Pancreas (tissue), 10 donors: ENCODE measurements at places on chromosomes 3 and 15.

GRCh38 chr3:36248374-36248773, 131.9 kb upstream of the STAC start:
- no peak for DNase-seq

GRCh38 chr3:129562803-129563202, 19.8 kb downstream of the H1-8 start:
- peak; percentile 28 for DNase-seq

GRCh38 chr3:31636049-31636448, 103.3 kb downstream of the STT3B start:
- DNase-seq = no peak

DNA sequence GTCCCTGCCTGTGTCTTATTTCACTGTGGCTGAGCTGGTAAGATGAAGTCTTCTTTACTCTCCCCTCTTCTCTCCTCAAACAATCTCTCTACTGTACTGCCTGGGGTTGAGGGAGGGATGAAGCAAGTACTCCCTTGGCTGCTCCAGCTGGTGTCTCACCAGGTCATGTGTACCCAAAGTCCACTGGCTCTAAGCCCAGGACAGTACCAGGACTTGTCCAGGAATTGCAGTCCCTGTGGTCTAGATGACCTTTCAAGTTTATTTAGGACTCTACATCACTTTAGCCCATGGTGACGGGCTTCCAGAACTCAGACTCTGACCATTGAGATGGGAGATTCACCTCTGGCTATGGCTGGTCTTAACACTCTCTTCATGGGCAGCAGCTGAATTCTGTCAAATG, 17.5 kb upstream of the SLC27A2 start:
- no peak for DNase-seq

GRCh38 chr15:48144889-48145288, 24.1 kb downstream of the SLC24A5 start:
- no peak for DNase-seq

DNA sequence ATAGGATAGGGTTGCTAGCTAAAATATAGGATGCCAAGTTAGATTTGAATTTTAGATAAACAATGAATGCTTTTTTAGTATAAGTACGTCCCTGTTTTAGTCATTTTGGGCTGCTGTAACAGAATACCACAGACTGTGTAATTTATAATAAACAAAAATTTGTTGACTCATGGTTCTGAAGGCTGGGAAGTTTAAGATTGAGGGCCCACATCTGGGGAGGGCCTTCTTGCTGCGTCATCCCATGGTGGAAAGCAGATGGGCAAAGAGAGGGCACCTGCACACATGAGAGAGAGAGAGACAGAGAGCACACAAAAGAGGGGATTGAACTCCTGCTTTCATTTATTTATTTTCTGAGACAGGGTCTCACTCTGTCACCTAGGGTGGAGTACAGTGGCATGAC, 246.5 kb downstream of the EPHB1 start:
- DNase-seq = no peak

DNA sequence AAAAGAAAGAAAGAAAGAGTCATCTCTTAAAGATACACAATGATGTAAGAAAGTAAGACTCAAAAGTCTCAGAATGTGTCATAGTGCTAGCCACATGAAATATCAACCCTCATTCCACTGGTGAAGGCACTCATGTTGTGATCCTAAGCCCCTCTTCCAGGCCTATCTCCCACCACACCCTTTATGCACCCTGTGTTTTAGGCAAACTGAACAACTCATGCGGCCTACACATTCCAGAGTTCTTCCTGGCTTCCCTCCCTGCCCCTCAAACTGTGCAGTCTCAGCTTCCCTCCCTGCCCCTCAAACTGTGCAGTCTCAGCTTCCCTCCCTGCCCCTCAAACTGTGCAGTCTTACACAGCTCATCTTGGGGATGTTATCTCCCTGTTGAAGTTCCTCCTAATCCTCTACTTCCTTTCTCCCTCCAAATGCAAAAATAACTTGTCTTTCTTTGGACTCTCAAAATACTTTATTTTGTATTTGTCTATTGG, 69.0 kb upstream of the FNDC3B start:
- no peak for DNase-seq

DNA sequence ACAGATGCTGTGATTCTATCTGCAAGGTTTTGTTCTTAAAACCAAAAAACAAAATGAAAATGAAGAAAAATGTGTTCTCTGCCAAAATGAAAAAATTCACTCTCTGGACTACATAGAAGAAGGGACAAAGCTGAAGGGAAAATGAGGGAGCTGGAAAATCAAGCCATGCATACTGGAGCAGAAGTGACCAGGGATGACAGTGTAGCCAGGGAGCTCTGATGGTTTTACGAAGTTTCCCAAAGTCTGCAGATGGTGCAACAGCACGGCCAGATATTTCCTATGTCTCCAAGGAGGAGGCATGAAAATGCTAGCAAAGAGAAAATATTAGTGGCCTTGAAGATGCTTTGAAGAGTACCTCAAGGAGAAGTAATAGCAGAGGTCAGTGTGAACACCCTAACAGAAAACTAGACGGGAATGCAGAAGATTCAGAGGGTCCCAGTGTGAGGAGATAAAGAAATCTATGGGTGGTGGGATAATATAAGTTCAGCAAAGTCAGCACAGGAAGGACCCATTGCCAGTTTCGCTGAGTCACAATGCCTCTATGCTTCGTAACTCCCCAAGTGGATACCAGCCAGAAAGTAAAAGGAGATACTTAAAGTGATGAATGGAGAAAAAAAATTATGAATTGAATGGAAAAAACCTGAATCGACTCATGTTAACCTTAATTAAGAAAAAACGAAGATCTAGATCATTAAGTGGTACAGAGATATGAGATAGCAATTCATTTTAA, 39.0 kb upstream of the POMGNT2 start:
- DNase-seq = no peak

GRCh38 chr3:40576396-40576795, 51.6 kb downstream of the ZNF621 start:
- DNase-seq = no peak

DNA sequence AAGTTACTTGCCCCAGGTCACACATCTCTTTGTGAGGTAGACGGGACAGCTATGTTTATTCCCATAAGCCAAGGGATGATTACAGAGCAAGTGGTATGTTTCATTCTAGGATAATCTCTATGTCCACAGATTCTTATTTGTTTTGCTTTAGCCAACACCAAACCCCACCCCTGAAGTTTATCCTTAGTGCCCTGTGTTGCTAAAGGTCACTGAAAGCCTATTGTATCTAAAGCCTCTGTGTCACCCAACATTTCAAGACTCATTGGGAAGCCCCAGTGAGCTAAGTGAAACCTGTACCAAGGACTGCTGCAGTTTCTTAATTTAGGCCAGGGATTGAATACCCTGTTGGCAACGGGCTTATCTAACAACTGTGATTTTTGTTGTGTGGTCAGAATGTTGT, 135.6 kb downstream of the ADAMTS9 start:
- no peak for DNase-seq

- DNase-seq = no peak
Measured at GRCh38 chr3:129205109-129205832, 21.6 kb upstream of the CNBP start.

DNA sequence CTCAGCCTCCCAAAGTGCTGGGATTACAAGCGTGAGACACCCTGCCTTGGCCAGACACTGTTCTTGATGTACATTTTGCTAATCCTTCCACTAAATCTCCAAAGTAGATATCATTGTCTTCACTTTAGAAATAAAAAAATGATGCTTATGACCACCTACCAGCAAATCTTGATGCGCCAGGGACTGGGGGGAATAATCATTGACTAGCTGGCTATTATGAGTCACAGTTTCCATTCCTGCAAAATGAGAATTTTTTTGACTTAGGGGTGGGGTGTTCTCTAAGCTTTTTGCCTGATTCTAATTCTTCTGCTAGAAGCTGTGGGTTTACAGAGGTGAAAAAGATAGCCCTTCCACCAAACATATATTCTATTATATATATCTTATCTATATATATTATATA, 17.1 kb upstream of the RFC4 start:
- no peak for DNase-seq

- DNase-seq = no peak
Measured at GRCh38 chr15:60869851-60870250, 359.3 kb downstream of the RORA start.

- no peak for DNase-seq
Measured at GRCh38 chr15:77048135-77048876, 22.6 kb downstream of the TSPAN3 start.

GRCh38 chr15:62497356-62497755, 332.3 kb upstream of the C2CD4B start:
- DNase-seq = no peak

DNA sequence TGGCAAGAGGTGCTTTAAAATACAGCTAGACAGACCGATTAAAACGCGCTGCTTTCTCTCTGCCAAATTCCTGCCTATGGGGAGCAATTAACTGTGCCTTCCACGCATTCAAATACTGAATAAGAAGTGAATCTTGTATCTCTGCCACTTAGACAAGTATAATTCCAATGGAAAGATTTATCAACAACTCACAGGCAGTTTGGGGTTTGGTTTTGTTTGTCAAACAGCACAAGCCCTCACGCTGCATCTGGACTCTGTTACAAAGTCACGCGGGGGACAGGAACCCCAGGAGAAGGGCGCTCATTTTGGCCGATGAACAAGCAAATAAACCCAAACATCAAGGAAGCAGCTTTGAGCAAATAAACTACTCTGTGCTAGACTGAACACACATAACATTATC, 61.8 kb upstream of the TMCO5A start:
- no peak for DNase-seq

DNA sequence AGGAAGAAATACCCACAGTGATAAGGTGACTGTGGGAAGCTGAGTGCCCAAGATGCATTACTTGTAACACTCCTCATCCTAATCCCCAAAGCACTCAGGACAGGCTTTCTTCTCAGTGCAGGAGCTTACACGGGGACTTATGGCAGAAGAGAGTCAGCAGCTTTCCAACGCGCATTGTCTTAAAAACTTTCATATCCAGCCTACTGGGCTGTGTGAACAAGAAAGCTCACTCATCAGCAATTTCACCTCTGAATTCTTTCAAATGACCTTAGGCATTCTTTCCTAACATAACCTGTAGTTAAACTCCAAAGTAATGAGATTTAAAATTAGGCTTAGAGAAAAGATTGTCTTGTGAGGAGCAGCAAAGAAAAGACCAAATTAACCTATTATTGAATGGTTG, 132.3 kb downstream of the KCNAB1 start:
- no peak for DNase-seq
